Activated CD4-positive, alpha-beta T cell treated with anti-CD3 and anti-CD28 coated beads for 36 hours (primary cell): ENCODE measurements at places on chromosomes 7 and 10. TPM values are rescaled to one million over a fixed set of nuclear protein-coding genes. Genes with fewer than 3 reads are reported as not detected.

Gene CALCR
- total RNA-seq, result not detected

Gene GOLGA7B
- total RNA-seq, result 0.57 TPM

DNA sequence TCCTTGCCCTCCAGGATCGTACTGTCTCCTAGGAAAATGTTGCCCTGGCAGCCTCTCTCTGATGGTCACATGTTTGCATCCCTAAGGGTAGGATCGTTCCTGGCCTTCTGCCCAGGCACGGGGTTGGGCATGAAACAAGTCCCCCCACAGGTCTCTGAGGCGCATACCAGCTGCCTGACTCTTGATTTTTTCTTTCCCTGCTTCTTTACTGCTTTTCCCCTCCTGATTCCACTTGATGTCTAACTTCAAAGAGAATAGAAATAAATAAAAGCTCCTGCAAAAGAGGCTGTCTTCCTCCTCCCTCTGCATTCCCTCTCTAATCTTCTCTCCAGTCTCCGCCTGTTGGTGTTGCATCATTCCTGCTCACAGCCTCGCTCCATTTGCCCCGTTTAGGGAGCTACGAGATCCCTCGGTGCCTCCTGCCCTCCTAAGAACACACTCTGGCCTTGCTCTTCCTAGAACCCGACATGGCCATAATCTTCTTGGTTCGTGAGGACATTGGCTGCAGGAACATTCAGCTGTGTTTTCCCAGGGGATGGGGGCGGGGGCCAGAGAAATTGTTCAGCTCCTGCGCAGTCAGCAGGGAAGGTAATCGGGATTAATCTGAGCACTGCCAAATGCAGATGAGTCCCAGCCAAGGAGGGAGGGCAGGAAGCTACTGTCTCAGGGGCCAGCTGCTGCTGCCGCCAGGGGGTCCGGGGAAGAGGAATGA lies 26.0 kb downstream of the LEP start:
- no peak for DNase-seq

- no peak for DNase-seq
Observed at GRCh38 chr10:124344931-124345330, 73.8 kb downstream of the OAT start.

GRCh38 chr7:21407796-21408480 lies 19.9 kb upstream of the SP4 start:
- no peak for DNase-seq

DNA sequence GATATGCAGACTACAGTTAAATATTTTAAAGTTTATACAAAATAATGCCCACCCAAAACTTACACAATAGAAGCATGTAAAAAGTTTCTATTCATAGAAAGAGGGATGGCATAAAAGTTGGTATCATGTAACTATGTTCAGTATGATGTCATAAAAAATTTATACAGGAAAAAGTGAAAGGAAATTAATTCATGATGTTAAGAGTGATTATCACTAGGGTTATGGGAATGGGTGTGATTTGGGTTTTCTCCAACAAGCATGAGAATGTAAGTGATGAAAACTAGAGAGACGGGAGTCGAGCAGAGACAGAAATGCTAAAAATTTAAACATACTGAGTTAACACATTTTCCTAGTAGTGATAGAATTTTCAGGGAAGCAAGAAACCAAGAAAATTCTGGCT lies 52.7 kb downstream of the GDI2 start:
- no peak for DNase-seq

- DNase-seq, result no peak
Observed at GRCh38 chr10:116490028-116490662, 55.6 kb upstream of the PNLIP start.

Gene PON1
- not detected for total RNA-seq

DNA sequence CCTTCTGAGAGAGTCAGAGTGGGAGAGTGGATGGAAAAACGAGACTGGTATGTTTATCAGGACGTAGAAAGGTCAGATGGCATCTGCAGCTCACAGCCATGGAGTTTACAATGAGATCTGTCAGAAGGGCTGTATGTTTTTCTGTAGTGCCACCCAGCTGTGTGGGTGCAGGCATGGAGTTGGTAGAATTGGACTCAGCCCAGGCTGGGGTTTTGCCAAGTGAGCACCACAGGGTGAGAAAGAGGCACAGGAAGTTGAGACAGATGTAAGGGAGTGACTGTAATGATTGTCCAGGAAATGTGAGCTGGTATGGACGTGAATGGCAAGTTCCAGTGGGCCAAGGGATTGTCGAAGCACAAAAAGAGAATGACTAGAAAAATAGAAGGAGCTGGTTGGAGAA lies 9.1 kb upstream of the ZYX start:
- peak; percentile 78 for DNase-seq

Gene PLCE1
- 0.02 TPM for total RNA-seq

Gene CPED1
- total RNA-seq, result not detected

- no peak for DNase-seq
Observed at GRCh38 chr7:141497391-141497790, 53.8 kb upstream of the AGK start.

DNA sequence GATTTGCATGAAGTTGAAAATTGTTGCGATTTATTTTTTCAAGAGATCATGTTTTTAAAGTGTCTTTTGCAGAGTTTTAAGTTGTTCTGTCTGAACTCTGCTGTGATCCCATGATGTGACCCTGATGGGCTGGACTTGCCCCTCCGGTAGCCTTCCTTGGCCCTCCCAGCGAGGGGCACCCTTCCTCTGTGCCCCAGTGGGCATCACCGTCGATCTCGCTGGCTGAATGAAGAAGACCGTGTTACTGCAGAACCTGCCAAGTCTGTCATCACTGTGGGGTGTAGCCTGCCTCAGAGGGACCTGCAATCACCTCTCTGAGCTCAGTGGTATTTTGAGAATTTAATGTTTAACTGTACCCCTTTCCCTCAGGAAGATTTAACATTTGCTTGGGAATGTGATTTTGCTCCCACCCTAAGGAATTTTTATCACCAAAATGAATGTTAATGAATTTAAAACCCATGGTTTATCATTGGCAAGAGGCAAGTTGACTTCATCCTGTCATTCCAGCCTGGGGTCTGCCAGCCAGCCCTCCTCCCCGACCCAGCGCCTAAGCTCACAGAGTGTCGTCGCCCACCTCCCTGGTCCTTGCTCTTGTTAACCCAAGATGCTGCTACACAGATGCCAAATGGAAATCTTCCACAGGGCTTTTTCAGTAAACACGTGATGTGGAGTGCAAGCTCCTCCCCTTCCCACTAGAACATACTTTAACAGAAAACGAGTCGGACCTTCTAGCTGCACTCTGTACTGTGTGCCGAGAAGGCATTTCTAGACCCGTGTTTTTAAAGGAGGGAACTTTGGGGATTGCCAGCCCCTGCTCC lies 115.4 kb downstream of the NT5C2 start:
- DNase-seq, result no peak

Gene PHYH
- 11.7 TPM for total RNA-seq

DNA sequence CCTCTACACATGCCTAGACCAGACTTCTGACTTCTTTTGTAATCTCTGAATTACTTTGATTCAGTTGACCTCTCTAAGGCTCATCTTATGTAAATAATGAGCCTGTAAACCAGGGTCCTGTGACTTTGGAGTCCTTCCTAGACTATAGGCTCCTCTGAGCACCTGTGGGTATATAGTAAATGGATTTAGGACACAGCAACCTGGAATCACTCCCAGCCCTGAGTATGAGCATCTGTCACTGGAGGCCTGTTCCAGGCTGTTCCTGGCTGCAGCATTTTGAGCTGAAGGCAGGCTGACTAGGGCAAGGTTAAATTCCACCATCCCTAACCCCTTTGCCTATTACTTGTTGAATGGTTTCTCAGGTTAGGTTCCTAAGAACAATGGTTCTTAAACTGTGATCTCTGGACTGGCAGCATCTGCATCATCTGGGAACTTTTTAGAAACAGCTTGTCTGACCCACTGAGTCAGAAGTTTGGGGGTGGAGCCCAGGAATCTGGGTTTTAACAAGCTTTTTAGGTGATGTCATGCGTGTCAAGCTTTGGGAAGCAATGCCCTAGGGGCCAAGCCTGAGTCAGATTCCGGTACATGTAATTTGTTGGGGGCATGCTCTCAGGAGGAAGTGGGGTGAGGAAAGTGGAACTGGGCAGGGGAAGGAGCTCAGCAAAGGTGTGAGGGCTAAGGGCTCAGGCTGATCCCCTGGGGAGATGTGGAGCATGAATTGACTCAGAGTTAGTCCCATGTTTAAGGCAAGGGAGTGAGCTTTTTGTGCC lies 28.2 kb downstream of the MINDY4 start:
- DNase-seq, result no peak

Gene MPP7
- 10.9 TPM for total RNA-seq

Gene CCM2
- 70.1 TPM for total RNA-seq

GRCh38 chr7:24026351-24026750 lies 257.6 kb upstream of the NPY start:
- DNase-seq, result no peak

Gene EZH2
- total RNA-seq, result 117 TPM

Gene GHRHR
- not detected for total RNA-seq

GRCh38 chr10:76114581-76115001 lies 683.2 kb downstream of the LRMDA start:
- no peak for DNase-seq

- no peak for DNase-seq
Observed at GRCh38 chr10:31962826-31963588, 34.4 kb upstream of the ARHGAP12 start.

- no peak for DNase-seq
Observed at GRCh38 chr7:17678896-17679295, 261.4 kb downstream of the SNX13 start.

DNA sequence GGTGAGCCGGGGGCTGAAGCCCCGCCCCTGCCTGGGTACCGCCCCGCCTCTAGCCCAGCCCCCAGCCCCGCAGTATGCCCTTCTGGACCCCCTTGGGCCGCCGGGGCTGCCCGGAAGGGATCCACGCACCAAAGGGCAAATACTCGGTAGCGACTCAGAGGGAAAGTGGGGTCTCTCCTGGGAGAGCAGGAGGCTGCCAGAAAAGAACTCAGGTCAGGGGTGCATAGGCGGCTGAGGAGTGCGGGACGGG lies 796 bp downstream of the FBXL15 start:
- DNase-seq, result no peak

Gene KCND2
- total RNA-seq, result not detected

GRCh38 chr10:124743191-124744101 lies 732 bp downstream of the FAM53B start:
- DNase-seq, result peak; percentile 62

Gene GJC3
- total RNA-seq, result 1.1 TPM

- DNase-seq, result no peak
Observed at GRCh38 chr10:62916141-62916603, 100.0 kb upstream of the EGR2 start.

- DNase-seq, result no peak
Observed at GRCh38 chr10:108597031-108597430, 1326.3 kb downstream of the XPNPEP1 start.

DNA sequence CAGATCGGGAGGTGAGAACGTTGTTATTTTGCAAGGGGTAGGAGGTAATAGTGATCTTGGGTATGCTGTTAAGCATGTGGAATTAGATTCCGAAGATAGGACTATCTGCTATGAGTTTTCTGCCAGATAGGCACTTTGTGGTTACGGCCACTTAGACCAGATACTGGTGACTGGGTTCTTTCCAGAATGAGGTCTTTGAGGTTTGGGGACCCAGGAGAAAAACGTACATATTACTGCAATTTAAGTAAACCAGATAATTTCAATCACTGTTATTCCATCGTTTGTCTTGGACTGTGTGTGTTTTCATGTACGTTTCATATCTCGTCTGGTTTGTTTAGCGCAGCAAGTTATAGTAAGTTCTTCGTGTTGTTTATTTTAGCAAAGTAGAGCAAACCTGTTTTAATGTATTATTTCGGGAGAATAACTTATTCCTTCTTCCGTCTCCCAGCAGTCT lies 312 bp downstream of the ARL4A start:
- DNase-seq, result no peak

- DNase-seq, result no peak
Observed at GRCh38 chr10:16987976-16988610, 141.5 kb downstream of the CUBN start.

Gene HOXA9
- total RNA-seq, result not detected

- DNase-seq, result peak; percentile 62
Observed at GRCh38 chr10:72276421-72277339, 3.0 kb downstream of the DDIT4 start.

GRCh38 chr7:47381134-47381495 lies 200.8 kb downstream of the TNS3 start:
- DNase-seq, result no peak

Gene STEAP1B
- total RNA-seq, result 0.23 TPM

DNA sequence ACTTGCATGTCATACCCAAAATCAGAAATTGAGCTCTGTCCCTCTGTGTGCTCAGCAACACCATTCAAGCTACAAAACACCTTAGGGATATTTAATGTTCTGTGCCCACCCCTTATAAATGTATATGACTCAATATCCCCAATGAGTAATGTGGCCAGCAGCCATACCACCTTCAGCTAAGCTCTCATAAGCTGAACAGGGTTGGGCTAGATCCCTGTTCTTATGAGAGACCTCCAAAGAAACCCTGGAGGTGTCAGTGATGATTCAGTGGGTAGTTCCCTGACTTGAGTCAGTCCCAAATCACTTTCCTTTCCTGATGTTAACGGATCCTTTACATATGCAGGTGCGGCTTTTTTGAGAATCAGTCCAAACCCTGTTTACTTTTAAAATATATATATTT lies 253.8 kb downstream of the CREB5 start:
- DNase-seq, result no peak

Gene JAZF1
- 5.2 TPM for total RNA-seq
